HTR-8/SVneo (cell line): ENCODE measurements at places on chromosomes 4 and X.

- DNase-seq: no peak
These were observed 1064.0 kb upstream of the SLIT2 start for GRCh38 chr4:19187691-19188090.

DNA sequence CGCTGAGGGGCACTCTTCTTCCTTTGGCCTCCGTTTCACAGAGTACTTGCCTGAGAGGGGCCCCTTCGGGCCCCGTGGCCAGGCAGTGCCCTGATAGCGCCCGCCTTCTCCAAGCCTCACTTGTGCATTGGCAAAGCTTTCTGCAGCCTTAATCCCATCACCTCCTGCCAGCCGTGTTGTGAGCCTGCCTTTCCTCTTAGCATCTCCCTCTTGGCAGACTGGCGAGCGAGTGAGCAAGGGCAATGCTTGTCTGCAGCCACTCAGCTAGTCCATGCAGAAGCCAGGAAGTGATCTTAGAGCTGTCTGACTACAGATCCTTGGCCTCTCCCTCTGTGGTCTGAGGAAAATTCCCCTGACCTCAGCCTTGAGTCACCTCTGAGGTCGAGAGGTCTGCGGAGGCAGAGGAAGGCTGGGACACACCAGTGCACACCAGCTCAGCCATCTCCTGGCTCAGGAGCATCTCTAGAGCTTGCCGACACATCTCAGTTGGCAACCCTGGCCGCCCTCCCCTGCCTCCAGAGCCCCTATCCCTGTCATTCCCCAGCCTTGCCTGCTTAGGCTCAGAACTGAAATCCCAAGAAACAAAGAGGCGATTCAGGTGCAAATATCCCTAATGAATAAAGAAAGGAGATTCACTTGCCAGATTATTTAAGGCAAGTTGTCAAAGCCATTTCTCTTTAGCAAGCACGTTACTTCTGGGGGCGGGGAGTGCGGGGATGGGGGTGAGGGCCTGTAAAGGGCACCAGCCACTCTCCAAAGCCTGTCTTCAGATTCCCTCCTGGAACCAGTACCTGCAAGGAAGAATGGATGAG is 143.5 kb upstream of the MAMLD1 start:
- no peak for DNase-seq

- DNase-seq: peak; percentile 15
These were observed 433.6 kb downstream of the MAGEB5 start for GRCh38 chrX:26649534-26649933.

GRCh38 chrX:48487362-48487798 is 11.4 kb downstream of the FTSJ1 start:
- peak; percentile 42 for DNase-seq

DNA sequence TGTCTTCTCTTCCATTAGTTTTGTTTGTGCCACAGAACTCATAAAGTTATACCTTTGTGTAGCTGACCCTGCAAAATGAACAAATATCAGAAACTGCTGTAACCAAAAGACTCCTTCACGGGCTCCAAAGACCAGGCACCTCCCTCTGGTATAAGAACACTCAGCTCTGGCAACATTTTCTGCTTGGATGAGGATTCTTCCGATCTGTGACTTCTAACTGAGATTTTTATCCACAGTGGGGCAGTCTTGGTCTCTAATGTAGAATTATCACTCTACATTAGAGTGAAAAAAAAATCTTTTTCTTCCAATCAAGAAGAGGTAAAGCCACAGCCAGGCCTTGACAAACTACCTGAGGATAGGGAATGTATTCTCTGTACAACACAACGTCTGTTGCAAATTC is 38.5 kb upstream of the PRSS48 start:
- DNase-seq: no peak

DNA sequence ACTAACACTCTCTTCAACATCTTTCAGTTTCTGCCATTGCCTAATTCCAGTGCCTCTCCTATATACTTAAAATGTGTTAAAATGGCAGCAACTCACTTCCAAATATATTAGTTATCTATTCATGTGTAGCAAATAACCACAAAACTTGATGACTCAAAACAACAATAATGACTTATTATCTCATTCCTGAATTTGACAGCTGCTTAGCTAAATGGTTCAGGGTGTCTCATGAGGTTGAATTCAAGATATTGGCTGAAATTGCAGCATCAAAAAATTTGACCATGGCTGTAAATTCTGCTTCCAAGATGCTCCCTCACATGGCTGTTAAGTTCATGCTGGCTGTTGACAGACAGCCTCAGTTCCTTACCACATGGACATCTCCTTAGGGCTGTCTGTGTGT is 25.3 kb downstream of the PITX2 start:
- no peak for DNase-seq

DNA sequence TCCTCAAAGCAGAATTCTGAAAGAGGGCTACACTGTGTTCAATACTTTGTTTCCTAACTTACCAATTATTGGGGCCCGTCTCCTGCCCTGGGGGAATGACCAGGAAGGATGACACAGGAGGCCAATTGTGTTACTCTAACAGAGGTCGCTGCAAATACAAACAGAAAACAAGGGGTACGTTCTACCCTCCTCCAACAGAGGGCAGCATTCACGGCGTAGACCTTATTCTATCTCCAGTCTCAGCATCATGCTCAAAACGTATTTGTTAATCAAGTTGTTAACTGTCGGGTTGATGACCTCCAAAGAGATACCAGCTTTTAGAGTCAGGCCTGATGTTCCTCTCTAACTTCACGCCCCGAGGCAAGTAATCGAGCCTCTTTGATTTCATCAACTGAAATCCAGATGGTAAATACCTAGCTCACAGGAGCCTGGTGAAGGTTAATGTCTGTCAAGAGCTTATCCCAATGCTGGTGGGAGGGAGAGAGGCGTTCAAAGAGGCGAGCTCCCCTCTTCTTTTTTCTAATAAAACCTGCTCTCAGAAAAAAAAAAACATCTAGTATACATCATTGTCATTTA is 181.0 kb upstream of the KCNIP4 start:
- DNase-seq: peak; percentile 27

GRCh38 chr4:73679836-73680235 is 59.6 kb upstream of the RASSF6 start:
- DNase-seq: no peak

DNA sequence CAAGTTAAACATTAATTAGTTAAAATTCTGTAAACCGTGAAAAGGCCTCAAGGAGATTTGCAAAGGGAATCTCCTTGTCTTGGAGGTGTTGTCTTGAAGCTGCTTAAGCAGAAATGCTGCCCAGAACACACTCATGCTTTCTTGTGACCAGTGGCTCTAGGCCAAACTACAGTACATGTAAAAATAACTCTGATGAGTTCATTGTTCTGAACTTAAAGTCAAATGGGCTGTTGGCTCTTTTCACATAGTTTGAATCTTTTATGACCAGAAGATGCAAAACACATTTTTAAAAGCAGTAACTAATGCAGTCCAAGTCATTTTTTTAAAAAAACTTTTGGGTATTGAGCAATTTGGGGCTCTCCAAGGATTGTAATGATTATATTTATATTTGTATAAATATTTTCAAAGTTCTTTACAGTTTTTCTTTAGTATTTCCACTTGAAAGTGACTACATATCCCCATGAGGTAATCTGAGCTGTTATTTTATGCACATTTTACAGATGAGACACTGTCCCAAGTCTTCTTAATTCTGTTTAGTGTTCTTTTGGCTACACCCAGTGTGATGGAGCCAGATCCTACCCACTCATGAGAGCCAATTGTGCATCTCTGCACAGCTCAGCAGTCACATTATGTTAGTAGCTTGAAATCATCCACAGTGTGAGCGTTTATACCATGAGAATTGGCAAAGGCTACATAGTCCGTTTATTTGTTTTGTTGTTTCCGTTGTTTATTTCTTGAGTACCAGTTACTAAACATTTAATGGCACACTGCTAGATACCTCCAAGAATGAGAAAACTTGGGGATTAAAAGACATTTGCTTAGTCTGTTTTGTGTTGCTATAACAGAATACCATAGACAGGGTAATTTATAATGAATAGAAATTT is 112.8 kb upstream of the ATXN3L start:
- DNase-seq: peak; percentile 40

DNA sequence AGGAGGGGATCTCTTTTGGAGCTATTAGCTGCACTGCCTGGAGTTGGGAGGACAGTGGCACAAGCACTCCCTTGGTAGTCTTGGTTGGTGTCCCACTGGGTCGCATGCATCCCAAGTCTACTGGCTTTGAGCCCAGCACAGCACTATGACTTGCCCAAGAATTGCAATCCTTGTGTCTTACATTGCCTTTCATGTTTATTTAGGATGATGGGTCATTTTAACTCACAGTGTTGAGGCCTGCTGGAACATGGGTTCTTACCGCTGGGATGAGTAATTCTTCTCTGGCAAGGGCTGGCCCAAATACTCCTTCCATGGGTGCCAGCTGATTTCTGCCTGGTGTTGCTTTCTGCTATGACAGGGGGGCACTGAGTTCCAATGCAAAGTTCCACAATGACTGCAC is 185.5 kb downstream of the TEX13C start:
- DNase-seq: no peak

- no peak for DNase-seq
These were observed 1672.7 kb upstream of the PCDH7 start for GRCh38 chr4:29047341-29048041.

DNA sequence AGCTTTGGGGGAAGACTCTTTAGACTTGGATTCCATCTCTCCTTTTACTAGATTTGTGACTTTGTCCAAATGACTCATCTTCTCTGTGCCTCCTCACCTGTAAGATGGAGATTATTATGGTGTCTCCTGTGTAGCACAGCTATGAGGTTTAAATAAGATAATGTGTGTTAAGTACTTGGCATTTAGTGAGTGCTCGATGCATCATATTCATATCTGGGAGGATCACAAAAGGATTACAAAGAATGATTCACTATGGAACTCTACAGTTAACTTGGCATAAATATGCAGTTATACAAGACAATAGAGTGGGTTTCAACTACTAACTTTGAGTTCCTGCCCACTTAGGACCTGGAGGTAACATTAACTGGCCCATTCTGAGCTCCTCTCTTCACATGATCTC is 2.3 kb downstream of the GBA3 start:
- no peak for DNase-seq

DNA sequence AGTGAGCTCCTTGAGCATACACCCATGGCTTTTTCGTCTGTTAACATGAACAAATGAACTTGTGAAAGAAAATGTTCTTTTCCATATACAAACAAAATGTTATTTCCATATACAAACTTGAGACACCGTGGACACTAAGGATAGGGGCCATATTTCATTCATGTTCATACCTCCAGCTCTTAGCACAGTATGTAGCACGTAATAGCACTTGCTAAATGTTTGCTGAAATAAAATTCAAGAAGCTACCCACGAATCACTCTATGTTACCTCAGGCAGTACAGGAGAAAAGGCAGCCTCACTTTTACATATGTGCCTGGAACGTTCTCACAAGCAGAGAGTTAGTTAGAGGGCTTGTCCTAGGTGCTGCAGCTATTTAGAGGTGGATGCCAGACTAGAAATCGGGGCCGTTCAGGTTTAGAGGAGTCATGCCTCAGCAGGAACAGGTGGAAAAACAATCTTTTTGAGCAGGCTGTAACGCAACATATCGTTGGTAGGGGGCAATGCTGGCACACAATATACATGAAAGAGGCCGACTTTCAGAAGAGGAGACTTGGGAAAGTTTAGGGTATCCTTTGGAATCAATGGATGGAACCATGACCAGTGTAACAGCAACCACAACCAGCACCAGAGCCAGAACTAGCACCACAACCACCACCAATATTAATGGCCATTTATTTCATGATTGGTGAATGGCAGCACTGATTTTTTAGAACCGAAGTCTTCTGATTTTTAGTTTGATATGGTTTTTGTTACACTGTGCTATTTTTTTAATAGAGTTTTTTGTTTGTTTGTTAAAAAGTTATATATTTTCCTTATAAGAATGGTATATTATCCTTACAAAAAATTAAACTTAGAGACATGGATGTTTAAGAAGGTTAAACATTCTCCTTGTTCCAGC is 14.8 kb upstream of the PAQR3 start:
- DNase-seq: peak; percentile 2

DNA sequence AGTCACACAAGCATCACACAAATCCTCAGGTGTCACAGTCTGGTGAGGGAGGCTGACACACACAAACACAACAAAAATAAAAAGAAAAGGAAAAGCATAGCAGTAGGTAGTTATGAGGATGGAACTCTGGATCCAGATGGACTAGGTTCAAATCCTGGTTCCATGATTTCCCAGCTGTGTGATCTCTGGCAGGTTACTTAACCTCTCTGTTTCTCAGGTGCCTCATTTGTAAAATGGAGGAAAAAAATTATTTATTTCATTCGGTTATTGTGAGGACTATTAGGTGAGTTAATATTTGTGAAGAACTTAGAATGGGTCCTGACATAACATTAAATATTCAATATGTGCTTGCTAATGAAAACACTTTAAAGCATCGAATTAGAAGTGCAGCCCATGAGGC is 19.8 kb downstream of the GAGE1 start:
- no peak for DNase-seq

DNA sequence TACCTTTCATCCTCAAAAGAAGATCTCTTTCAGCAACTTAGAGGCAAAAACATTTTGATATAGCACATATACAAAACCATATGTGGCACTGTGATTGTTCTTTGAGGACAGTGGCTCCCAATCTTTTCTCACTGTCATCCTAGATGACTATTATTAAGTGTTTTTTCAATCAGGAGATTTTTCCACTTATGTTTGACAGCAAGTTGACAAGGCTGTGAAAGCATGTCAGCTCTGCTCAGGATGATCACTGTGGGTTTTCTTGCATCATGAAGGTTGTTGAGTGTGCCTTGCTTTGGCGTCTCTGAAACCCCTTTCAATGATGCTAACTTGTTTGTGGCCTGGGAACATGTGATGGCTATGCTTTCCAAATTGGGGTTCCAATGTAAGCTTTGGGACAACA is 20.2 kb upstream of the NSUN7 start:
- no peak for DNase-seq

- DNase-seq: no peak
These were observed 243.7 kb upstream of the DIAPH2 start for GRCh38 chrX:96440941-96441340.
